ENCODE measurements at places on chromosomes 16 and 17.

- DNase-seq, result peak; percentile 91
These were observed 1.0 kb upstream of the IGF2BP1 start for GRCh38 chr17:48995974-48996721.

GRCh38 chr16:52586159-52586558, 39.2 kb upstream of the TOX3 start:
- DNase-seq, result no peak

GRCh38 chr17:79988185-79988971, 47.3 kb downstream of the TBC1D16 start:
- no peak for DNase-seq

- DNase-seq, result no peak
These were observed 127.1 kb upstream of the HS3ST3A1 start for GRCh38 chr17:13728781-13729180.

DNA sequence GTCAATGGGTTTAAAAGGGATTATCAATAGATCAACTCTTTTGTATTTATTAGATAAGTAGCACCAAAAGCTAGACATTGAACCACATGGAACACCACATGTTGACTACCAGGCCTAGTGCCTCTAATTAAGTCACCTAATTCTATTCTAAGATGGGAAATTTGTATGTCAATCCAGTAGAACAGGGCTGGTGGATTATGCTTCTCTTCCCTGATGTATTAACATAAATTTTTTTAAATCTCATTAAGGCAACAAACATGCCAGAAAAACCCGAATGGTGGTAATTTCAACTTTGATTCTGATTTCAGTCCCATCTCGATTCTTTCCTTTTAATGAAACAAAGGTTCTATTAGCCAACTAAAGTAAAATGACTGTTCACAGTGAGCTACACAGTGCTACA, 92.6 kb downstream of the KANSL1 start:
- DNase-seq, result no peak

GRCh38 chr16:57594531-57595031, 33.8 kb upstream of the ADGRG1 start:
- no peak for DNase-seq

DNA sequence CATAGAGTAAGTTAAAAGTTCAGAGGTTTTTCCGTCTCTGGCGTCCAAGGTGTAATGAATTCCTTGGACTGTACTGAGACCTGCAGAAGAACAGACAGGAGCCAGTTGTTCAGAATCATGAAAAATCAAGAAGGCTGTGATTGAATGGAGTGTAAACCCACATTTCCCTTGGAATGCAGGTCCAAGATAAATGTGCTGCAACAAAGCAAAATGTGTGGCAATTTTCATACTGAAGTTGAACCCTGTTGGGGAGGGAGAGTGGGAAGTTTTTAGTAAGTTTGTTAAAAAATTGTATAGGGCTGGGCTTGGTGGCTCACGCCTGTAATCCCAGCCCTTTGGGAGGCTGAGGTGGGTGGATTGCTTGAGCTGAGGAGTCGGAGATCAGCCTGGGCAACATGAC, 21.4 kb downstream of the GGNBP2 start:
- no peak for DNase-seq

DNA sequence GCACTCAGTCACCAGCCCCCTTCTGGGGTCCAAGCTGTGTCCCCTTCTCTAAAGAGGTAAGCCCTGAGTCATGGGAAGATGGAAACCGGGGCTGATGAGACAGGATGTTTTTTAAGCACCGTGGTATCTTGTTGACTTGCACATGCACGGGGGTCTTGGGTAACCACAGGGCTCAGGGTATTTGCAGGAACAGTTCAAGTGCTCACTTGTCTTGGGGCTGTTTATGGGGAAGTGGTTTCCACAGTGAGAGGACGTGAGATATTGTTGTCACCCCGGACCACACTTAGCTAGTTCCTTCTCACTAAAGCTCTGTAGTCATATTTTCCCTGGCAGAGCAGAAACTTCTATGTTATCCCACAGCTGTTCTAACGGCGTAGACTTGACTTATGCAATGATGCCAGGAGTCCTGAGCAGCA, 7.7 kb downstream of the CCL3L1 start:
- no peak for DNase-seq

DNA sequence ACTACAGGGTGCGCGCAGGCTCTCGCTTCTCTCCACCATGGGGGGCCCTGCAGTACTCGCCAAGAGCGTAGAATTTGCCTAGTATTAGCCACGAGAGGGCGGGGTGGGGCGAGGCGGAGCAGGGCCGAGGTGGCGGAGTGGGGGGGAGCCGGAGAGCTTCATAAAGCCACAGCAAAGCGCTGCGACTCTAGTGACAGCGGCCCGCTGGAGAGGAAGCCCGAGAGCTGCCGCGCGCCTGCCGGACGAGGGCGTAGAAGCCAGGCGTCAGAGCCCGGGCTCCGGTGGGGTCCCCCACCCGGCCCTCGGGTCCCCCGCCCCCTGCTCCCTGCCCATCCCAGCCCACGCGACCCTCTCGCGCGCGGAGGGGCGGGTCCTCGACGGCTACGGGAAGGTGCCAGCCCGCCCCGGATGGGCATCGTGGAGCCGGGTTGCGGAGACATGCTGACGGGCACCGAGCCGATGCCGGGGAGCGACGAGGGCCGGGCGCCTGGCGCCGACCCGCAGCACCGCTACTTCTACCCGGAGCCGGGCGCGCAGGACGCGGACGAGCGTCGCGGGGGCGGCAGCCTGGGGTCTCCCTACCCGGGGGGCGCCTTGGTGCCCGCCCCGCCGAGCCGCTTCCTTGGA, at the start of gene TBX21:
Gene TBX21, plus strand, starts transcription at position 190 of the 627 bp plus-strand sequence. Its CDS starts 219 bp downstream, at position 409.
- peak; percentile 84 for DNase-seq

DNA sequence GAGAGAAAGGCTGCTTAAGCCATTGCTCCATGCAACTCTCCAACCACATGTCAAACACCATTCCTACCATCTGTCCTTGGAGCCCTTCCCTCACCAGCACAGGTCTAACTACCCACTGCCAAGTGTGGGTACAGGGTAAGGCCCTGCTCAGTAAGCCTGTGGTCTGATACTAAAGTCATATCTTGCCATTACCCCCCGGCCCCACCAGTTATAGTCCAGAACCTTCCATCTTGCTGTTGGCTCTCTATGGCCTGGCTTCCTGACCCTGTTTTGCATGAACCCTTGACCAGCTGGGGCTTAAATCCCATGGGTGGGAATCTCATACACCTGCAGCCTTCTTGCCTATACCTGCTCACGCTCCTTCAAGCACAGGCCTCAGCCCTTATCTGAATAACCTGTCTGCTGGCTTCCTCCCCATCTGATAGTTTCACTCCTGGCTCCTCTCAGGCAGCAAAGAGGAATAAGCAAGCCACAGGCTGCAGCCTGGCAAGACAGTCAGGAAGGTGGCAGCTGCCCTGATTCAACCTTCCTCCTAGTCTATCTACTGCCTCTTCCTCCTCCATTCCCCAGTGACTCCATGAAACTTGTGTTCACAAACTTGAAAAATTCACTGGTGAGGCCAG, 64.1 kb downstream of the ZFHX3 start:
- no peak for DNase-seq

DNA sequence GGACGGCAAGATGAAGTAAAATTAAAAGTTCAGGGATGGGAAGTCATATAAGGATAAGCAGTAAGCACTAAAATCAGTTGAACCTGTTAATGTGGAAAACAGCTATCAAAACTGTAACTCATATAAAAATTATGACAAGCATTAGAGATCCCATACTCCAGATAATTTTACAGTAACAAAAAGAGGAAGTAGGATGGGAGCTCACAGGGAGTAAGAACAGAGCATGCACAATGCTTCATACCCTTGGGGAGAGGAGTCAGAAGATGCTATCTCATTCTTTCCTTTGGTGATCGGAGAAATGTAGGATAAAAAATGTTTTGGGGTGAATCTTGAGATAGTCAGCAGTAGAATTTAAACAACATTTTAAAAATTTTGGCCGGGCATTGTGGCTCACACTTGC, 164.7 kb upstream of the CACNG5 start:
- DNase-seq, result no peak

DNA sequence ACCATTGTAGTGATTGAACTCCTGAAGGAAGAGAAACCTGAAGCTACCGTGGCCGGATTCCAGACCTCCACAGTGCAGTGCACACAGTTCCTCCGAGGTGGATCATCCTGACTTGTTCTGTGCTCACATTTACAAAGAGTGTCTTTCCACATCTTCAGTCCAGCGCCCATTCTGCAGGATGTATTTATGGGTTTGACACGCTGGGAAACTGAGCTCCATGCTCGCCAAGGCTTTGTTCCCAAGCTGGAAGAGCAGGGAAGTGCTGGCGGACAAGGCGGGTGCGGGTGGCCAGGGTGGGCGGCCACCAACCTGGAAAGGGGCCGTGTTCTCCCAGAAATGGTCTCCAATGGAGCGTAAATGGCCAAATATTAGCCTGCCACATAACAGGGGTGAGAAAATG, 227.9 kb downstream of the IRF8 start:
- no peak for DNase-seq

DNA sequence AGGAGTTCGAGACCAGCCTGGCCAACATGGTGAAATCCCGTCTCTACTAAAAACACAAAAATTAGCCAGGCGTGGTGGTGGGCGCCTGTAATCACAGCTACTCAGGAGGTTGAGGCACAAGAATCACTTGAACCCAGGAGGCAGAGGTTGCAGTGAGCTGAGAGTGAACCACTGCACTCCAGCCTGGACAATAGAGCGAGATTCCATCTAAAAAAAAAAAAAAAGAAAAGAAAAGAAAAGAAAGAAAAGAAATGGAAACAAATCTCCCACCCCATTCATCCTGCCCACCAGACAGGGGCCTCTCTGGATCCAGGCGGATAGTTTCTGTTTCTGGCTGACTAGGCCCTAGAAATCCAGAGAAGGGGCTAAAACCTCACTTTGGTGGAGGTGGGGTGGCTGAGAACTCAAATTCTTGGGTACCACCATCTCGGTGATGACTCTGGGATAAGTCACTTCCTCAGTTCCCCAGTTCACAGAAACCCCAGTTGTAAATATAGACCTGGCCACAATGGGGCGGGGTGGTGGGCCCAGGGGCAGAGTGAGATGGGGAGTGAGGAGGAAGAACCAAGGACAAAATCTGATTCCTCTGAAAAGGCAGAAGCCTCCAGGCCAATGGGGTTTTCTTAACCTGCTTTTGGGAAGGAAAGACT, 22.2 kb downstream of the SOCS1 start:
- no peak for DNase-seq

DNA sequence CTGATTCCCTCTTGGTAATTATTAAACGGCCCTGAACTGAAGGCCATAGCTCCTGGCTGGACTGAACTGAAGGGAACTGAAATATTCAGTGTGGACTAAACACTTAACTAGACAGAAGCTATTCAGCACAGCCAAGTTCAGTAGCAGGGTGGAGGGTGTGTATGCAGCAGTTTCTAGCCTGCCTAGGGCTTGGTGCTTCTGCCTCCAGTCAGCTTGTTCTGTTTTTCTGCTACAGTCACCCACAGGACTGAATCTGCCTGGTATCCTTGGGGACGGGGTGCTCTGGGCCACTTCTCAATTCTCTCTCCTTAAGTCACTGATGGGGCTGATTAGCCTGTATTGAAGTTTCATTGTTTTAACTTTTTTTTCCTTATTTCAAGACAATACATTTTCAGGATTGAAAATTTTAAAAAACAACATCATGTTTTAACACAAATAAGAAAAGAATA, 77.1 kb downstream of the WWP2 start:
- DNase-seq, result no peak

- DNase-seq, result no peak
These were observed 321.1 kb downstream of the SOX9 start for GRCh38 chr17:72441909-72442308.

DNA sequence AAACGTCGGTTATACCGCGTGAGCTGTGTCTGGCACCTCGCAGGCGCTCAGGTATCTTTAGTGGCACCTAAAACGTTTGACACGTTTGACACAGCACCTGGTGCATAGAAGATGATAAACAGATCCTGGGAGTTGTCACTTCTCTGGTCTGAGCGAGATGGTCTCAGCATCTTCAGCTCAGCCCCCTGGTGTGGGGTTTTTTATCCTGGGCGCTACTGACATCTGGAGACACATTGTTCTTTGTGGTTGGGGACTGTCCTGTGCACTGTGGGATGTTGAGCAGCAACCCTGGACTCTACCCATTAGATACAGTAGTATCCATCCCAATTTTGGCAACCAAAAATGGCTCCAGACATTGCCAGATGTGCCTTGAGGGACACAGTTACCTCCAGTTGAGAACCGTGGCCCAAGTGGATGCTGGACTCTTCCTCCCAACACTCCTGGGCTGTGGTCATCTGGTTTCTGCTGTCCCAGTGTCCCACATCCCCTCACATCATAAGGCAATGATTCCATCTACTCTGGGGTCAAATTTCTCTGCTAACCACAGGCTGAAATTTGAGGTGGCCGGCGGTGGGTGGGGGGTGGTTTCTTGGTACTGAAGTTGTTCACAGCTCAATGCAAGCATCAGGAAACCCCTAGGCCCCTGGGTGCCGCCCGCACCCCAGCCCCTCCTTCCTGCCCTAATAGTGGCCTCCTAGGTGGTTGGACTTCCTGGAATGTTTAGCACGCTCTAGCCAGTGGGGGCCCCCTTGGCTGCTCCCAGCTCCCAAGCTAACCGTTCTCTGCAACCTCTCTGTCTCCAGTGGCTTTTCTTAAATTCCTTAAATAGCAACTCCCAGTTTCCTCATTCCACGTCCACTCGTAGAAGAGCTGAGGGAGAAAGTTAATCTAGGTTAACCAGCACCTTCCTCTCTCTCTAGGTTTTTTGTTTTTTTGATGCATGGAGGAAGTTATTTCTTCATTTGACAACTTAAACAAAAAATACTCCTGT, 124.8 kb downstream of the ABCC1 start:
- peak; percentile 72 for DNase-seq

DNA sequence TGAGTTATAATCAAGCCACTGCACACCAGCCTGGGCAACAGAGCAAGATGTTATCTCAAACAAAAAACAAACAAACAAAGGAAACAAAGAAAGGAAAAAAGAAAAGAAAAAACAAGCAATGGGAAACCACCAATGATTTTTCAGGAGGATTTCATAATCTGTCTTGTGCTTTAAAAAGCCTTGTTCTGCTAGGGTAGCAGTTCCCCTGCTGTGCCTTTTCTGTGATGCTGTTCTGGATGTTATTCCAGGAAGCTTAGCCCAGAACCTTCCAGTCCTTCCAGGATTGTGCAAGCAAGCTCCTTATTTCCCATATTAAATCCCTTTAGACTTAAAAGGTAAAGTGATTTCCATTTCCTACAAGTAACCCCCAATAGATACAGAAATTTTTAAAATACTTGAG, 171.1 kb downstream of the ABCC12 start:
- no peak for DNase-seq
